B cell (primary cell): ENCODE measurements at places on chromosomes 6 and 20.
A peak's percentile ranks its signal among the peaks of the same experiment; 100 is the strongest.

DNA sequence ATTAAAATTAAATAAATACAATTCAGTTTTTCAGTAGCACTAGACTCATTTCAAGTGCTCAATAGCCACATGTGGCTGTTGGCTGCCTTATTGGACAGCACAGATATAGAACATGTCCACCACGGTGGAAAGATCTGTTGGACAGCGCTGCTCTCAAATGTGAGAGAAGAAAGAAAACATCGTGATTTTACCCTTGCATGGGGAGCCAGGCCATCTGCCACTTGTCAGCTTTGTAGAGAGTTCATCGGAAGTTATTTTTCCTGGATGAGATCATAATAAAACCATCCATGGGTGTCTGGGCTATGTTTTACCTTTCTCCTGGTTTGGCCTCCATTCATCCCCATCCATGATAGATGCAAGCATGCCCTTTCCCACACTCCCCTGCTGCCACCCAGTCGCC lies 5.8 kb upstream of the KIF3B start:
- DNase-seq: no peak

- peak; percentile 81 for DNase-seq
Measured at GRCh38 chr20:19658137-19658536, 99.9 kb upstream of the RIN2 start.

DNA sequence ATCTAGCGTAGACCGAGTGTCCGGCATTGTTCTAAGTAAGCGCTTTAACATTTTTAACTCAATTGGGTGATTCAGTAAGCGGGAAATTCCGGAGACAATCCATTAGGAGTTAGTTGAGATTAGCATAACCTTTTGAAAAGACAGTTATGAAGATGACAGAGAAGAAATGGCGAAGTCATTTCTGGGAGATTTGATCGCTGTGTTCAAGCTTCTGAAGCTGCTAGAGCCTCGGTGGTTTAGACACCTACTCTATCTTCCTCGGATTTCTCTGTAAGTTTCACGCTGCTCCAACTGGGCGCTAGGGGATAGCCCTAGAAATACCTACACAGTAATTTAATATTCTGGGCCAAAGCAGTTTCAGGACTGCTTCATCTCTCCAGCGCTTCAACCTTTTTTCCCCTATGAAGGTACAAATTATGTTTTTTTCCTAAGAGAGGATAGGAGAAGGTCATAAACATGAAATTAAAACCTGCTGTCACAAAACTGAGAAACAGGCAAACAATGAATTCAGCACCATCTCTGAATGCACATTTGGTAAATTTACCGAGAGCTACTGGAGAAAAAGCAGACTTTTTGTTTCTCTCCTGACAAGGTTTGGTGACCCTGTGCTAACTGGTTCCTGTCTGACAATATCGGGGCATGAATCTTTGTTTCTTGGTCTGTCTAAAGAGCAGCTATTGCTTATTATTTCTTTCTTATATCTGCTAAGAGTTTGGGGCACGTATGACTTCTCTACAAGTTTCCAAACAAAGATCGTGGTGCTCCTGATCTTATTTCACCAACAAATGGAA lies 22.4 kb downstream of the ZNF311 start:
- DNase-seq: peak; percentile 58

- no peak for DNase-seq
Measured at GRCh38 chr6:81565071-81565470, 187.4 kb downstream of the TENT5A start.
